HAP-1 (cell line): ENCODE measurements at places on chromosomes 5 and 9.

GRCh38 chr5:44365345-44365744 is 23.9 kb downstream of the FGF10 start:
- no peak for DNase-seq

GRCh38 chr5:107607671-107608345 is 62.9 kb downstream of the EFNA5 start:
- DNase-seq = no peak

DNA sequence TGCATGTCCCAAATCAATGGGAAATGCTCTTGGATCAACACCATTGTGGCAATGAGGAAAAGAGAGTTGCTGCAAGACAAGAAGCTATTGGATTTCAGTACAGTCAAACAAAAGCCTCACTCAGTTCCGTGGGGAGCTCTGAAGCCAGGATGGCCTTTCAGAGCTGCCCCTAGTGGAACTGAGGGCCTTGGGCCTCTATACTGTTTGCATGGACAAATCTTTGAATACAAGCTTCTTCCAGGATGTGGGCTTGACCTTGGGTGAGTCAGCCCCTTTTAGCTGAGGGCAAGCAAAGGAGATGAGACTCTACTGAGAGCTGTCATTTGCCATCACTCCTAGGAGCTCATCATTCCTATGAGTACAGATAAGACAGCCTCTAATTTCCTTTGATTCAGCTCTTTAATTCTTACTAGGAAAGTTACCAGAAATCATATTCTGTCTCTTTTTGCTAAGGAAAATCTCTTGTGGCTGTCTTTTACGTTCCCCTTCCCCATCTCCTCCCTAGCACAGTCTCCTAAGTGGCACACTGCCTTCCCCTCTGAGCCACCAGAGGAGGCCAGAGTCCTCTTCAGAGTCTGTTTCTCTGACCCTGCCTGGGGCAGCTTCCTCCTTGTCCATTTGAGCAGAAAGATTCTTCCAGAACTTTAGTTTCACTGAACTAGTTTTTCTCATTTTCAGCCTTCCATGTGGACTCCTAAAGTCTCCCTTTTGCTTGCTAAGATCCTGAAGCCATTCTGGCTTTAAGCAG is 168.8 kb upstream of the POC5 start:
- DNase-seq = no peak

GRCh38 chr5:141821430-141821925 is 56.7 kb downstream of the PCDH1 start:
- DNase-seq = peak; percentile 39
